ENCODE measurements at places on chromosomes 7 and 10.

GRCh38 chr7:42237811-42238541 lies 967 bp upstream of the GLI3 start:
- no peak for DNase-seq

- no peak for DNase-seq
Measured at GRCh38 chr7:124996778-124997177, 67.2 kb upstream of the POT1 start.

DNA sequence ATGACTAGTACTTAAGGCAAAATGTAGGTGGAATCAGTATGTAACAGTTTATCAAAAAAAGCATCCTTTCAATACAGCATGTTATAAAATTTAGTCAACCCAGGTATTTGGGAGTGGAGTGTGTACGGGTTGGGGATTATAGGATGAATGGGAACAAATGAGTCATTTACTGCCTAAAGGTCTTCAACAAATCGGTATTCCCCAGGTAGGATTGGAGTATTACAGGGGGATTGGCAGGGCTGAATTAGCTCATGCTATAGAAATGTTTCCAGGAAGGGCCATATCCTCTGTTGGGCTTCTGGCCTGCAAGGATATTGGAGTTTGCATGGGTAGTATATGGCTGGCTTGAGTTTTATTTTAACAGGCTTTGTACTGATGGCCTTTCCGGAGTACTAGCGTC lies 723.7 kb downstream of the SORCS1 start:
- no peak for DNase-seq

DNA sequence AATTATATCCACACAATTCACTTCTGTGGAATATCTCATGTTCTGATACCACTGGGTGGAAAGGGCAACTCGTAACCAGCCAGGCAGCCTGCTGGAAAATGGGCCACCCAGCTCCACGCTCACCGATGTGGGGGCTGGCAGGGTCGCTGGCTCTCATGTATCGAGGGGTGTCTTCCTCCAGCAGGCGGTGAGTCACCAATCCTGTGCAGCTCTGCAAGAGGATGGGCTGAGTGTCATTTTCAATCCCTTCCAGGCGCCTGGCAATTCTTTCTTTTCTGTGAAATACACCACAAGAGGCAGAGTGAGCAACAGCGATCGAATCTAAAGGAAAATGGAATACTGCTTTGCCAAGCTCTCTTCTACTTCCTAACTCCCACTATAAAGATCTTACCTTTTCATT lies 80.1 kb downstream of the SVIL start:
- DNase-seq, result no peak

DNA sequence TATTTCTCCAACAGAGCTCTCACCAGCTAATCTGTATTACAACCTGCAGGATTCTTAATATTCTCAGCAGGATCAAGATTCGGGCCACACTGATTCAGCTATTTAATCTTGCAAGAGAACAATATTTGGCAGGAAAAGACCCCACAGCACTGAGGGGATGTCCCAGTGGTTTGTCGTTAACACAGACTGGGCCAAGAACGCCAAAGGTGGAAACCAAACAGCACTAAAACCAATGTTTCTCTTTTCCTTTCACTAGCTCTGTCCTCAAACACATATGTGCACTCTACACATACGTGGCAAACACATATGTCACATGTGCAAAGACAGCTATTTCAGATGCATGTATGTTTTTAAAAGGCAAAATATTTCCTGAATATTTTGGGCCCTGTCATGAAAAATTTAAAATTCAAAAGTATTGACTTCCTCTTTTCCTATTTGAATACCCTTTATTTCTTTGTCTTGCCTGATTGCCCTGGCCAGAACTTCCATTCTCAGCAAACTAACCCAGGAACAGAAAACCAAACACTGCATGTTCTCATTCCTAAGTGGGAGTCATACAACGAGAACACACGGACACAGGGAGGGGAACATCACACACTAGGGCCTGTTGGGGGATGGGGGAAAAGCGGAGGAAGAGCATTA lies 51.7 kb upstream of the NEBL start:
- no peak for DNase-seq

DNA sequence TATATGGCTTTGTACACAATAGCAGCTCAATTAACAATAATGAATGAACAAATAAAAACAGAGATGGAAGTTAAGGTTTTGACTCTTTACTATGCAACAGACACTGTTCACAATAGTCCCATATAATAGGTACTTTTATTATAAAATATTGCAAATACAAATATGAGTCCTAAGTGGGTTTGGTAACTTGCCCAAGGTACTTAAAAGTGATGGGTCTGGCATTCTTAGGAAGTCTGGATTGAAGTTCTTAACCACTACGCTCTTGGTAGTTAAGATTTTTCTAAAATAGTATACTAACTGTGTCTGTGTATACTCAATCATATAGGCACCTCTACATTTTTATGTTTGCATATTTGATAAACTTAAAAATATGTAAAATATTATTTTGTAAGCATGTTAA lies 55.5 kb downstream of the HGF start:
- DNase-seq, result no peak

DNA sequence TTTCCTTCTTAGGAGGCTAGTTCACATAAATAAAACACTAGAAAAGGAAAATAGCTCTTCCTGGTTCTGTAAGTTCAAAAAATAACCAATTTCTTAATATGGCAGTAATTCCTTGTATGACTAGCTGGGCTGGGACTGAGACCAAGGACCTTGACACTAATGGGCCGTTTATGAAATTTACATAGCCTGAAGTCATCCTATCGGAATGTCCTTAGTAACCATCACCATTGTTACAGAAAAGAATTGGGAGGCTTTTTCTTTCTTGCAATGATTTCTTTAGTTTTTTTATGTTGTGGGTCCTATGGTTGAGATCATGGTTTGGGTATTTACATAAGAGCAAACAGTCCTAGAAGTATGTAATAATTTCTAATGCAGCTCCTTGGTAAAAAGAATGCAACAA lies 87.1 kb upstream of the HDAC9 start:
- no peak for DNase-seq

GRCh38 chr7:47326808-47327207 lies 255.1 kb downstream of the TNS3 start:
- DNase-seq, result no peak

GRCh38 chr7:146565872-146566271 lies 449.3 kb downstream of the CNTNAP2 start:
- DNase-seq, result no peak

DNA sequence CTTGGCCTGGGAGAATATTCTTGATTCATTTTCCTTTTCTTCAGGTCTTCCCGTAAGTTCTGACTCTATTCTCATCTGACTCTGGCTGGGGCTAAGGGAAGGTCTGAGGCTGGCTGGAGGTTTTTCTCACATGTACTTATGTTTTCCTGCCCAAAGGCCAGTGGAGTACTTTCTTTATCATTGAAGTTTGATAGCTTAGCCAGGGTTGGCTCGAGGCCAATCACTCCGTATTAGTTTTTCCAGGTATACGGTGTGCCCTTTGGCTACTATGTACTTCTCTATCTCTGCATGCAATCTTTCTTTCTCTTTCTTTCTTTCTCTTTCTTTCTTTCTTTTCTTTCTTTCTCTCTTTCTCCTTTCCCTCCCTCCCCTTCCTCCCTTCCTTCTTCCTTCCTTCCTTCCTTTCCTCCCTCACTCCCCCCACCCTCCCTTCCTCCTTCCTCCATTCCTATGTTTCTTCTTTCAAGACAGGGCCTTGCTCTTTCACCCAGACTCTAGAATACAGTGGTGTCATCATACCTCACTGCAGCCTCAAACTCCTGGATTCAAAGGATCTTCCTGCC lies 26.8 kb upstream of the VKORC1L1 start:
- no peak for DNase-seq

All from CD4-positive, alpha-beta T cell treated with Interleukin-2 at 100 ng/mL for 4 hours (primary cell).